ENCODE measurements at places on chromosomes 2 and 18. TPM values are rescaled to one million over a fixed set of nuclear protein-coding genes. Genes with fewer than 3 reads are reported as not detected.

GRCh38 chr2:64344999-64345576 lies 108.9 kb upstream of the LGALSL start:
- no peaks in the 10 kb centered on the region for H3K4me1 ChIP-seq
- no peaks in the 10 kb centered on the region for H3K36me3 ChIP-seq
- H3K4me3 ChIP-seq, result no peak overlapping the region
- DNase-seq, result no peak
- H3K27ac ChIP-seq, result no peak overlapping the region

DNA sequence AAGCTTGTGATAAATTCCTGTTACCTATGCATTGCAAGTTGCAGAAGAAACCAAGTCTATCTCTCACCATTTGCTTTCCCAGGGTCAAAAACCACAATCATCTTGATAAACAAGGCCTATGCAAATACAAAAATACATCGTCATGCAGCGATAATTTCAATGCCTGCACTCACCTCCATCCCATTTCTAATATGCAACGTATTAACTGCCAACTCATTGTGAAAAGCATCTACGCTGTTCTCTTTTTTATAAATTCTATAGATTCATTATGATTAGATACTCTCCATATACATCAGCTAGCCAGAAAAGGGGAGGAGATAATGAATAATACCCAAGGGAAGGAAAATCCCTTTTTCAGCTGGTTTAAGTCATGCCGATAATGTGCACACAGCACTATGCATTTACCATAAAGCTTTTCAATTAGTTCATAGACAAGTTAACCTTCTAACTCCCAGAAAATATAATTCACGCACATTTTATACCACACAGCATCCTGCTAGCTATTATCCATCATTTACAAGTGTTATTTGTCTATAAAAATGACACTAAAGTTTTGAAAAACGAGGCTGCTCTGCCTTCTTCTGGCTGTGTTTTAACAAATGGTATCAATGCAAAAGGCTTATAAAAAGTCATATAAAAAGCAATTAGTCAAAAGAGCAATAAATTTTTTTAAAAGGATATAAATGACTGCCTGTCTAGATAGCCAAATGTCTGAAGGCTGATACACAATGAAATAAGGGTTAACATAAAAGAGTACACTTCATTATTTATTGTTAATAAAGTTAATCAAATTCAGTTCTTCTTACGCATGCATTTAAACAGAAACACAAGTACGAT lies 77.6 kb downstream of the AFF3 start:
- H3K27me3 ChIP-seq, result peaks cover 20% of the 10 kb centered on the region
- no peak for DNase-seq
- no peak overlapping the region for H3K27ac ChIP-seq
- H3K4me3 ChIP-seq, result no peak overlapping the region
- peaks cover 20% of the 10 kb centered on the region for H3K4me1 ChIP-seq
- H3K36me3 ChIP-seq, result no peaks in the 10 kb centered on the region

DNA sequence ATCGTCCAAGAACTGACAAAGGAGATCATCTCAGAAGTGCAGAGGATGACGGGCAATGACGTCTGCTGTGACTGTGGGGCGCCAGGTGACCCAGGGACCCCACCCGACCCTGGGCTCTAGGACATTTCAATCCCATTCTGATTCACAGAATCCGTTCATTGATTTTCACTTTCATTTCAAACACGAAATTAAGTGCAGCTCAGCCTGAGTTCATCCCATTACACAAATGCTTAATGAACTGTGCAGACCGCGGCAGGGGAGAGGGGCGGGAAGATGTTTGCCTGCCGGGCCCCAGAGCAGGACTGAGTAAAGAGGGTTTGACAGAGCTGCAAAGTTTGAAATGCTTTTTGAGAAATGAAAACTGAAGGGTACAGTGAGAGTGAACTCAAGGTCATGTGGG lies 67.1 kb downstream of the ITGB1BP1 start:
- H3K4me3 ChIP-seq, result no peak overlapping the region
- H3K27ac ChIP-seq, result no peak overlapping the region
- DNase-seq, result no peak
- H3K36me3 ChIP-seq, result no peaks in the 10 kb centered on the region
- H3K4me1 ChIP-seq, result no peaks in the 10 kb centered on the region
- H3K27me3 ChIP-seq, result peaks cover 28% of the 10 kb centered on the region

KIAA2012 gene
- total RNA-seq, result not detected

Data from activated T-helper 2 cell treated with anti-CD3 and anti-CD28 coated beads, Interferon-gamma antibody, Interleukin-2, Interleukin-4, amounts not matched to agents 10 μg/mL and 5 μg/mL and 100 μg/mL, durations not matched to agents 14 hours and 24 hours and 36 hours (primary cell).